ENCODE measurements at places on chromosomes 2 and 18. TPM values are rescaled to one million over a fixed set of nuclear protein-coding genes. Genes with fewer than 3 reads are reported as not detected.

DNA sequence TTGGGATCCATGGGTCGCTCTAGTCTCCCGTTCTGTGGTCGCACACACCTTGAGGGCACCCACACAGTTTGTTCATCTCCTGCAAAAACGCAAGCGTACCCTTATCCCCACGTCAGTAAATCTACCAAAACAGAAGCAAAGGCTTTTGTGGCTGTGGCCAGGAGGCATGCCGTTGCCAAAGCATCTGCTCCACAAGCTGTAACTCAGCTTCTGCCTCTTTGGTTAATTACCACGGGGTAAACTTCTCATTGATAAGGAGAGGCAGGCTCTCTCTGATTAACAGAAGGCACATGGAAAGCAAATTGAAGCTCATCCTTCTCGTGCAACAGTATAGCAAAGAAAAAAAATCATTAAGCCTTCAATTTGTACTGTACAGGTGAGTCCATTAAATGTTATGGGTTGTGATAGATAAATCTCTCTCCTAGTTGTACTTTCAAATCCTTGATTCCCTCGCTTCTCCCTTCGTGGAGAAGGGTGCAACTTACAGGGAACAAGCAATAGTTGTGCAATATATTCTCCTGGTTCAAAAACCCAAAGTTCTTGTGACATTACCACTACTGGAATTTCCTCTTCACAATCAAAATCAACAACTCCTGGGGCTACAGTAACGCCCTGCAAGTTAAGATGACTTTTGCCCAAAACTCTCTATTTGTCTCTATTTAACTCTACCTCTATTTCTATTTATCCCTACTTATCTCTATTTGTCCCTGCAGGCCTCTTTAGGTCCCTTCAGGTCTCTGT is 10.3 kb downstream of the PECR start:
- no peak overlapping the region for H3K4me3 ChIP-seq
- DNase-seq: no peak
- peaks cover 19% of the 10 kb centered on the region for H3K4me1 ChIP-seq
- H3K27me3 ChIP-seq: no peaks in the 10 kb centered on the region

GRCh38 chr2:201057715-201058248 is 13.7 kb downstream of the HYCC2 start:
- H3K36me3 ChIP-seq: no peaks in the 10 kb centered on the region
- H3K4me3 ChIP-seq: no peak overlapping the region
- H3K27ac ChIP-seq: no peak overlapping the region

GRCh38 chr2:142673836-142674235 is 203.6 kb upstream of the KYNU start:
- H3K4me1 ChIP-seq: no peaks in the 10 kb centered on the region
- no peaks in the 10 kb centered on the region for H3K27me3 ChIP-seq
- no peak for DNase-seq
- no peak overlapping the region for H3K27ac ChIP-seq
- no peak overlapping the region for H3K4me3 ChIP-seq
- H3K36me3 ChIP-seq: no peaks in the 10 kb centered on the region

GRCh38 chr2:21330786-21331391 is 207.1 kb downstream of the TDRD15 start:
- no peaks in the 10 kb centered on the region for H3K4me1 ChIP-seq
- peak overlapping the region; percentile 30 for H3K27ac ChIP-seq
- no peak for DNase-seq
- no peaks in the 10 kb centered on the region for H3K36me3 ChIP-seq
- no peak overlapping the region for H3K4me3 ChIP-seq

The CCDC74B gene
- total RNA-seq: 20.0 TPM

DNA sequence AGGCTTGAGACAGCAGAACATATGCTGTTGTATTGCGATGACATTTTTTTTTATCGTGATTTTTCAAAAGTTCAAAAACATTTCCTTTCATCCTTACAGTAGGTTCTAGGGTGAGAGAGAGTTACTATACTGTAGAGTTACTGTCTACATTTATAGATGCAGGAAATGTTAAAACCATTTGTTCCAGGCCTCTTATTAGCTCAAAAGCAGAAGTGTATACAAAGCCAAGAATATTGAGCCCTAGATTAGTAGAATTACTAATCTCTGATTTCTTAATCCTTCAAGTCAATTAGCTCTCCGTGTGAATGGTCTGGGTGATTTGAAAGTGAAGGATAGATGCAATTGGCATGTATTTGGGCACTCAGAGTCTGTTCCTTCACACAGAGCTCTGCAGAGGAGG is 73.1 kb downstream of the MAPRE2 start:
- H3K4me1 ChIP-seq: peaks cover 11% of the 10 kb centered on the region
- H3K4me3 ChIP-seq: no peak overlapping the region
- H3K27ac ChIP-seq: no peak overlapping the region
- H3K27me3 ChIP-seq: no peaks in the 10 kb centered on the region

The ELOA2 gene
- not detected for total RNA-seq

GRCh38 chr2:190469771-190470170 is 61.6 kb downstream of the MFSD6 start:
- DNase-seq: no peak
- peaks cover 31% of the 10 kb centered on the region for H3K4me1 ChIP-seq
- peak overlapping the region; percentile 82 for H3K27ac ChIP-seq
- peaks cover 9% of the 10 kb centered on the region for H3K36me3 ChIP-seq

DNA sequence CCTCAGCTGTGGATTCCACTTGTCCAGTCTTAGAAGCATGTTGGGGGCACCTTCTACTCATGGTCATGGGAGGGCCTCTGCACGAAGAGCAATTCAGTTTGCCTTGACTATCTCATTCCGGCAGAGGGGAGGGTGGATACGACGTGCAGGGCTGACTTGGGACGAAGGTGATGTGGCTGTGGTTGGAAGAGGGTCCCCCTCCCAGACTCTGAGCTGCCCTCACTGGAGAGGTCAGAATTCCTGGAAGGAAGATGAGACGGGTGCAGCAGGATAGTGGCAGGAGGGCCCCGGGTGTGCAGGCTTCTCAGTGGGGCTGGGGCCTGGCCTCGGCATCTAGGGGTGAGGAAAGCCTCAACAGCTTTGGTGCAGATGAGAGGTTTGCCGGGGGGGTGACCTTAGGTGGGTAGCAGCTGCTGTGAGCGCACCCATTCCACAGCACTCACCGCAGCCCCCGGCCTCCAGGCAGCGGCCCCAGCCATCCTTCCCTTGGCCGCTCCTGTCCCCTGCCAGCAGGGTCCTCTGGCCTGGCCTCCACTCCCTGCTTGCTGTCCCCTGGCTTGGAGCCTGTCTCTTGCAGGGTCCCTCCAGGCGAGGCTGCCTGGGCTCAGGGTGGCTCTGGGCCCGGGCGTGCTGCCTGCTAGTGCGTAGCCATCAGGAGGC is 3.2 kb downstream of the RNPEPL1 start:
- H3K36me3 ChIP-seq: peaks cover 23% of the 10 kb centered on the region
- DNase-seq: peak; percentile 17
- no peaks in the 10 kb centered on the region for H3K27me3 ChIP-seq
- no peak overlapping the region for H3K27ac ChIP-seq
- peaks cover 35% of the 10 kb centered on the region for H3K4me1 ChIP-seq

The PAX3 gene
- total RNA-seq: 1.0 TPM

GRCh38 chr2:190961918-190962487 is 52.0 kb downstream of the STAT1 start:
- no peak overlapping the region for H3K27ac ChIP-seq
- DNase-seq: no peak
- no peaks in the 10 kb centered on the region for H3K4me1 ChIP-seq

DNA sequence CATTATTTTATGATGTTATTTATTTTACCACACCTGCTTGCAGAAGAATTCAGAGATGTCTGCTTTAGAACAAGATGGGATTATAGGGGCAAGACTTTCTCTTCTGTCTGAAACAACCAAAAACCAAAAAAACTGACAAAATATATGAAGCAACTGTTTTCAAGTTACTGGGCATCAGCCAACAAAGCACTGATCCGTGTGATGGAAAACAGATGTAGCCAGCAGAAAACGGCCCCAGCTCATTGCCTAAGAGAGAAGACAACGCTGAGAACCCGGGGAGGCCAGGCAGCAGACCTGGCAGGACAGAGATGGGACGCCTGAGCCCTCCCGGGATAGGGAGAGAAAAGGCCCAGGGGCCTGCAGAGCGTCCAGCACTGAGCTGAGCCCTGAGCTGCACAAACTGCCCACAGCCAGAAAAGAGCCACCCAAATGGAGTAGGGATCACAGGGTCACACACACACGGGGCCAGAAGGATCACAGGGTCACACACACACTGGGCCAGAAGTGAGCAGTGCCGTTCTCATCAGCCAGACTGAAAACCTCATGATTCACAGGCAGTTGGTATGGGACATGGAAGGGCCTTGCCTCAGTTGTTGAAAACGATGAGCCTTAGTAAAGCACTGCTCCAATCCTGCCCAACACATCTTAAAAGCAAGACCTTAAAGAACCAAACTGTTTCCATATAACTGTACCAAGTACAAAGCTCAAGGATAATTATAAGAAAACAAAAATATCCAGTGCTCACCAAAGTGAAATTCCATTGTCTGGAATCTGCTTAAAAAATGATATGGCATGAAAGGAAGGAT is 12.1 kb downstream of the PXDN start:
- DNase-seq: no peak
- peak overlapping the region; percentile 78 for H3K27ac ChIP-seq
- no peak overlapping the region for H3K4me3 ChIP-seq
- H3K36me3 ChIP-seq: no peaks in the 10 kb centered on the region
- no peaks in the 10 kb centered on the region for H3K27me3 ChIP-seq
- H3K4me1 ChIP-seq: peaks cover 36% of the 10 kb centered on the region

GRCh38 chr2:96618596-96619283 is 19.4 kb downstream of the KANSL3 start:
- H3K27me3 ChIP-seq: no peaks in the 10 kb centered on the region
- H3K36me3 ChIP-seq: peaks cover 2% of the 10 kb centered on the region
- DNase-seq: no peak
- peaks cover 5% of the 10 kb centered on the region for H3K4me1 ChIP-seq

The POLE4 gene
- total RNA-seq: 29.3 TPM

DNA sequence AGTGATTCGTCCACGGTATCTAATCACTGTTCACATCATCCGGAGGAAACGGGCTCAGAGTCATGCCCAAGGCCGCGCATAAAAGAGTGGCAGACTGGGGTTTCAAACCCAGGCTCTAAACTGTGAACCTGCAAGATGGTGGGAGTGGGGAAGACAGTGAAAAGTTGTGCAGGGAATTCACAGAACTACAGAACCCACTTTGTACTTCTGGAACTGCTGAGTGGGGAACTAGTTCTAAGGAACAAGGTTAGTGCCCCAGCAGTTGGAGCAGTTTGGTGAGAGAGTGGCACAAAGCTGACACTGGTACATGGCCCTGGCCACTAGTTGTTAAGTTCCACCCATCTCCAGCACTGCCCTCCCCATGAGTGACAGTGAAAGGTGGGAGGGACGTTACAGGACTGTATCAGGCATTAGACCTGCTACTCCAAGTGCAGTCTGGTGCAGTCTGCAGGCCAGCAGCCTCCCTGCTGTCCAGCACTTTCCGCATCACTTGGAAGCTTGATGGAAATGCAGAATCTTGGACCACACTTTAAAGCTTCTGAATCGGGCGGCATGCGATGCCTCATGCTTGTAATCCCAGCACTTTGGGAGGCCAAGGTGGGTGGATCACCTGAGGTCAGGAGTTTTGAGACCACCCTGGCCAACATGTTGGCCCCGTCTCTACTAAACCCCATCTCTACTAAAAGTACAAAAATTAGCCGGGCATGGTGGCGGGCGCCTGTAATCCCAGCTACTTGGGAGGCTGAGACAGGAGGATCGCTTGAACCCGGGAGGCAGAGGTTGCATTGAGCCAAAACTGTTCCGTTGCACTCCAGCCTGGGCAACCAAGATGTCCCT is 47.3 kb downstream of the C2orf42 start:
- H3K4me3 ChIP-seq: peak overlapping the region; percentile 29
- peak overlapping the region; percentile 100 for H3K27ac ChIP-seq
- H3K36me3 ChIP-seq: no peaks in the 10 kb centered on the region
- no peaks in the 10 kb centered on the region for H3K27me3 ChIP-seq
- peaks cover 25% of the 10 kb centered on the region for H3K4me1 ChIP-seq
- DNase-seq: peak; percentile 71

- H3K27ac ChIP-seq: no peak overlapping the region
- H3K4me1 ChIP-seq: no peaks in the 10 kb centered on the region
- H3K27me3 ChIP-seq: no peaks in the 10 kb centered on the region
- no peak overlapping the region for H3K4me3 ChIP-seq
- H3K36me3 ChIP-seq: no peaks in the 10 kb centered on the region
Measured at GRCh38 chr2:44894058-44894457, 47.4 kb upstream of the SIX3 start.

GRCh38 chr2:40199771-40200170 is 252.1 kb downstream of the SLC8A1 start:
- H3K27ac ChIP-seq: no peak overlapping the region
- H3K36me3 ChIP-seq: no peaks in the 10 kb centered on the region
- DNase-seq: no peak
- no peaks in the 10 kb centered on the region for H3K27me3 ChIP-seq
- H3K4me3 ChIP-seq: no peak overlapping the region

The M1AP gene
- 0.91 TPM for total RNA-seq

- no peak for DNase-seq
- no peaks in the 10 kb centered on the region for H3K36me3 ChIP-seq
- no peak overlapping the region for H3K4me3 ChIP-seq
- H3K4me1 ChIP-seq: no peaks in the 10 kb centered on the region
Measured at GRCh38 chr18:30527226-30527625, 515.3 kb downstream of the DSC3 start.

The TCF4 gene
- 115 TPM for total RNA-seq

DNA sequence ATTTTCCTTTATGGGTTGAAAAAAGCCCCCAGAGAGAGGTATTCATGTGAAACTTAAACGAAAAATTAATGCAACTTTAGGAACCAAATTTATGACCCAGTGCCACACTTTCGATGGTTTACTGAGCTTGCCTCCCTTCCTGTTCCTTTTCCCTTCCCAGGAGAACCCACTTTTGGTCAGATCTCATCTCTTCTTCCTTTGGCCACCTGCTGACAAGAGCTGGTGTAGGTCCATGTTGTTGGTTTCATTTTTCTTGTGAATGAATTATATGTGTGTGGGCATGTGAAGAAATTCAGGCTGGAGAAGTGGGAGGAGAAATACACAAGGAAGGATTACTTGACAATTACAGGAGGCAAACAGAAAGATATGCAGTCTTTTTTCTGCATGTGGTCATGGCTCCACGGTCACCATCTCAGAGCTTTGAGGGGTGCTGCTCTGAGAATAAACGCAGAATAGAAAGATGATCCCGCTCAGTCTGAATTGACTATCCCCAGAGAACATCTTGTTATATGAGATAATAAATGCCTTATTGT is 111.3 kb upstream of the TCF4 start:
- H3K27ac ChIP-seq: no peak overlapping the region
- no peak overlapping the region for H3K4me3 ChIP-seq
- no peaks in the 10 kb centered on the region for H3K27me3 ChIP-seq
- H3K4me1 ChIP-seq: no peaks in the 10 kb centered on the region
- DNase-seq: no peak

GRCh38 chr2:99850084-99850710 is 292.2 kb downstream of the AFF3 start:
- H3K27me3 ChIP-seq: no peaks in the 10 kb centered on the region
- no peak for DNase-seq
- H3K4me1 ChIP-seq: no peaks in the 10 kb centered on the region
- no peak overlapping the region for H3K27ac ChIP-seq
- H3K4me3 ChIP-seq: no peak overlapping the region
- H3K36me3 ChIP-seq: no peaks in the 10 kb centered on the region

- no peaks in the 10 kb centered on the region for H3K27me3 ChIP-seq
- H3K36me3 ChIP-seq: peaks cover 3% of the 10 kb centered on the region
- DNase-seq: no peak
- H3K4me1 ChIP-seq: no peaks in the 10 kb centered on the region
- H3K27ac ChIP-seq: no peak overlapping the region
Measured at GRCh38 chr2:63926815-63927214, 85.1 kb downstream of the UGP2 start.

- no peaks in the 10 kb centered on the region for H3K27me3 ChIP-seq
- H3K36me3 ChIP-seq: no peaks in the 10 kb centered on the region
- H3K4me3 ChIP-seq: no peak overlapping the region
- no peak overlapping the region for H3K27ac ChIP-seq
Measured at GRCh38 chr2:103135679-103136078, 373.8 kb downstream of the TMEM182 start.

GRCh38 chr2:229416116-229416694 is 145.1 kb upstream of the PID1 start:
- H3K36me3 ChIP-seq: no peaks in the 10 kb centered on the region
- no peaks in the 10 kb centered on the region for H3K27me3 ChIP-seq
- peak overlapping the region; percentile 71 for H3K27ac ChIP-seq
- peak; percentile 0 for DNase-seq

All from upper lobe of left lung (tissue), 6 donors.